ENCODE measurements at places on chromosomes 3 and 15.

GRCh38 chr3:25817638-25818037 is 27.7 kb downstream of the OXSM start:
- DNase-seq: no peak

GRCh38 chr3:162489853-162490252 is 993.2 kb downstream of the OTOL1 start:
- no peak for DNase-seq

GRCh38 chr15:98986281-98986680 is 21.3 kb downstream of the PGPEP1L start:
- no peak for DNase-seq

DNA sequence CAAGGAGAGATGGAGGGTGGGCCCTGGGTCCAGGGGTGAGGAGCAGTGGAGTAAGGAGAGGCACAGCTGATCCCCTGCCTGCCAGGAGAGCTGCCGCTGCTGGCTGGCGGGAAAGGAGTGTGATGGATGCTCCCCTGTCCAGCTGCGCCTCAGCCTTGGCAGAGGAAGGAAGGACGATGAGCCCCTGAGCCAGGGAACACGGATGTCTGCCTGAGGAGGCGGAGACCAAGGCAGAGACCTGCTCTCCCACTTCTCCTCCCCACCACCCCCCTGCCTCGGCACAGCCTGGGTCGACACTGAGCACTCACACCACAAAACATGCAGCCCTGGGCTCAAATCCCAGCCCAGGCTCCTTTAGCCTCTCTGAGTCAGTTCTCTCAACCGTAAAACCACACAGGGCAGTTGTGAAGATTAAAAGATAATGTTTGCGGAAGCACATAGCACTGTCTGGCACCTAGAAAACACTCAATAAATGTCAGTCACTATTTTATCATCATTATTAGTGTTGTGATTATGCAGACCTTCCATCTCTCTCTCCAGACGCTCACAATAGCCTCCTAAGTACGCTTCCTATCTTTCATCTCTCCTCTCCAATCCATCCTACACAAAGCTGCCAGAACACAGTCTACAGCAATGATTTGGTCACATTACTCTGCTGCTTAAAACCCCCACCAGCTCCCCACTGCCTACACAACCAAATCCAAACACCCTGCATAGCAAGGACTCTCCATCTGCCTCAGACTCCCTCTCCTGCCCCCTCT is 52.2 kb downstream of the SEMA5B start:
- peak; percentile 45 for DNase-seq

- peak; percentile 19 for DNase-seq
These were observed 4.3 kb upstream of the LSMEM2 start for GRCh38 chr3:50274371-50275104.

- no peak for DNase-seq
These were observed 25.0 kb downstream of the KCNMB2 start for GRCh38 chr3:178561239-178561638.

- no peak for DNase-seq
These were observed 113.3 kb downstream of the TBC1D2B start for GRCh38 chr15:77964193-77964592.

DNA sequence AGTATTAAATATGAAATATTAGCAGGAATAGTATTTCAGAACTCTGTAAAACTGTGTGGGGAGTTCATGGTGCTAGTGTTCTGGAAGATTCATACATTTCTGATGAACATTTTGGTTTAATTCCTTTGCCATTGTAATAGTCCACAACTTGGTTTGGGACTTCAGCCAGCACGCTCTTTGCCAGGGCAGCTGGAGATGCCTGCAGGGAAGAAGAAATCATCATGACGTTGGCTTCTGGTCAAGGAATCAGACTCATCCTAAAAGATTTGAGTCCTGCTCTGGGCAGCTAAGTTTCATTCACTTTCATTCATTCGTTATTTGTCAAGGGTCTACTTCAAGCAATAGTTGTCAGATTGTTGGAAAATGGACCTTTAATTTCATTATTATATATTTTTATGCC is 32.4 kb upstream of the MRPL3 start:
- no peak for DNase-seq

- DNase-seq: no peak
These were observed 25.9 kb downstream of the EXOG start for GRCh38 chr3:38522002-38522401.

DNA sequence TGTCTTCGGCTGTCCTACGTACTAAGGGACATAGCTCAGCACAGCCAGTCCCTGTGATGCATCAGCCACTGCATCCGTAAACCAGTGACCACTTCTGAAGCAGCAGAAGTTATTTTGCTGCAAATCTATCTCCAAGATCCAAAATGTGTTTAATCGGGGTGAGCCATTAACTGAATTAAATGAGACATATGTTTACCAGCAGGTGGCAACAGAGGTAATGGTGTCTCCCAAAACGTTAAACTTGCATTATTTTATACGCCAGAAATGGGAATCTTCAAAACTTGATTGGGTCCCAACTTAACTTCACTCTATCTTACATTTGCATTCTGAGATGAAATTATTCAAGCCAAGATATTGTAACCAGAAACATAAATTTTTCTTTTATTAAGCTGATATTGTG is 75.3 kb upstream of the BOC start:
- DNase-seq: no peak

- no peak for DNase-seq
These were observed 120.7 kb downstream of the EEFSEC start for GRCh38 chr3:128273841-128274573.

GRCh38 chr15:42010434-42010833 is 10.4 kb downstream of the PLA2G4E start:
- DNase-seq: no peak

Data from GF-D8 (cell line).